HS-27A (cell line): ENCODE measurements at places on chromosomes 7 and 10.

- no peak for DNase-seq
Measured at GRCh38 chr7:79673421-79673820, 220.0 kb upstream of the MAGI2 start.

DNA sequence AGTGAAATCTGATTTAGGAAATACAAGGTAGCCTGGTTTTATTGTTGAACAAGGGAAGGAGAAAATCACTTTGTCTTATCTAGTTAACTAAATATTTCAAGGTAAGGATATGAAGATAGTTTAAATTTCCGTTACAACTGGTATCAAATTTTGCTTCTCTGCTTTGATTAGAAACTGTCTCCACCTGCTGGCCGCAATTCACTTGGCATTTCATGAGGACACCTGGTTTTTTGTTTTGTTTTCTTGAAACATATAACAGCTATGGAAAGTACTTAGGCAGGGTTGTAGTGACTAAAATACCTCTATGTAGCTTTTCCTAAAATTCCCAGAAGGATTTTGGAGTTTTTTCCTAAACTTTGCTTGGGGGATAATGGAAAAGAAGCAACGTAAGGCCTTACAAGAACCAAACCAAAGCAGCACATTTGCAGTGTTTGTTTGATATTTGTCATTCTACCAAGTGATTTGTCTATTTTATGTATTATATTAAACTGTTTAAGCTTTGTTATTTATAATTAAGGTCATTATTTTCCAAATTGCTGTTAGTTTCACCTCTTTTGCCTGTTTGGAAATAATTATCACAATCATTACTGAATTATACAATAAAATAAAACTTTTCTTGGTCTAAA, 73.6 kb downstream of the AHCYL2 start:
- no peak for DNase-seq

- DNase-seq: no peak
Measured at GRCh38 chr10:129449893-129450292, 17.1 kb upstream of the MGMT start.

GRCh38 chr7:78234634-78235033, 436.1 kb downstream of the PHTF2 start:
- DNase-seq: no peak

DNA sequence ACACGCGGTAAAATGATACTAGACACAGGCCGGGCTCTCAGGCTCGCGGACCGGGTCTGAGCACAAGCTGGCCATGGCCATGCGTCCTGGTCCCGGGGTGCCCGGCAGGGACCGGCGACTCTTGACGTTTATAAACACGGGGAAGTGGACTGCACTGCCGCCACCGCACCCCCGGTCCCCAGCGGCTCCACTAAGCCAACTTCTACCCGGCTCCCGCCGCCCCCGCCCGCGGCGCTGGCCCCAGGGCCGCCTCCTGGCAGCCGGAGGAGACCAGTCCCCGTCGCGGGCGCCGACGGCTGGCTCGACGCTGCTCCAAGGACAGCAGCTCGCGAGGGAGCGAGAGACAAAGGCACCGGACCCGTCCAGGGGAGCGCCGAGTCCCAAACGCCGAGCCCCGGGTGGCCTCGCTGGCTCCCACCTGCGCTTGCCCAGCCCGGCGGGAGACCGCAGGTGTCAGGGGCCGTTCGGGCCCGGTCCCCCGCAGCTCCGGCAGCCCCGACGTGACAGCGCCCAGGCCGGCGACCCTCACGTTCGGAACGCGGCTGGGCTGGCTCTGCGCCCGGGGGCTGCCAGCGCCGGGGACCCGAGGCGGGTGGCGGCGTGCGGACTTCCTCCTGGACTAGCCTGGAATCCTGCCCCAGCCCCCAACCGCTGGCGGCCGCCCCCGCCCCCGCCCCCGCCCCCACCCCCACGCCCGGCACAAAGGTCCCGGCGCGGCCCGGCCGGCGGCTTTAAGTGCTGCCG, 517 bp downstream of the ITGB1 start:
- no peak for DNase-seq

DNA sequence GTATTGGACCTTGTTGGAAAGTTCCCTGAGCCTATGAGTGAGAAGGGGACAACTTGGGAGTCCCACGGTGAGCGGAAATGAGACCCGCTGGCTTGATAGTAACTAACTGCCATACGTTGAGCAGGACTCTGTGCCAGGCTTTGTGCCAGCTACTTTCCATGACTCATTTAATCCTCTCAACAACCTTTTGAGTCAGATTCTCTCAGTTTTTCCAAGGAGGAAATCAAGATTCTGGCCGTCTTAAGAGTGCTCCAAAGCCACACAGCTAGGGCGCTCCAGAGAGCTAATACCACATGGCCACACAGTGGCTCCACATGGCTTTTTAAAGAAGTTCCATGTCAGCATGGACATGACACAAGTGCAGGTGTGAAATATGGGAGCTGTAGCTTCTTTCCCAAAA, 55.7 kb downstream of the NOD1 start:
- DNase-seq: no peak

GRCh38 chr10:13526948-13527863, 1.6 kb downstream of the BEND7 start:
- DNase-seq: peak; percentile 36

DNA sequence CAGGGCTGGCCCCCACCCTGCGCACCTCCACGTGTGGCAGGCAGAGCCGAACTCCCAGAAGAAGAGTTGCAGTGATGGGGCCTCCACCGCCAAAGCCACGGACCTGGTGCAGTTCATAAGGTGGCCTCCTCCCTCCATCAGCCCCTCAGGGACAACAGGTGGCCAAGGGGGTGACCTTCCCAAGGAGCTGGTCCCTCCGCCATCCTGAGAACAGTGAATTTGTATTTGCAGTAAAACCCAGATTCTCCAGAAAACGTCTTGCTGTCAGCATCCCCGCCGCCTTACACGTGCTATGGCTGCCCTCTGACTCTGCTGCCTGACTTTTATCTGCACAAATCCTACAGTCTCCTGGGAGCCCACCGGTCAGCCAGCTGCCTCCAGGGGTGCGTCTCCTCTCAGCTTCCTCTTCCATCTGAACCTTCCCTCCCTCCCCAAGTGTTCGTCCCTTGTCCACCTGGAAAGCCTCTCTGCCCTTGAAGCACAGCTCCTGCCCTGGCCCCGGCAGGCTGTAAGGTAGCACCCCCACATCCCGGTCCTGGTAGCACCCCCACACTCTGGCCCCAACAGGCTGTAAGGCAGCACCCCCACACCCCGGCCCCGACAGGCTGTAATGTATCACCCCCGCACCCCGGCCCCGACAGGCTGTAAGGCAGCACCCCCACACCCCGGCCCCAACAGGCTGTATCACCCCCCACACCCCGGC, 311.8 kb downstream of the PTPRN2 start:
- DNase-seq: no peak

DNA sequence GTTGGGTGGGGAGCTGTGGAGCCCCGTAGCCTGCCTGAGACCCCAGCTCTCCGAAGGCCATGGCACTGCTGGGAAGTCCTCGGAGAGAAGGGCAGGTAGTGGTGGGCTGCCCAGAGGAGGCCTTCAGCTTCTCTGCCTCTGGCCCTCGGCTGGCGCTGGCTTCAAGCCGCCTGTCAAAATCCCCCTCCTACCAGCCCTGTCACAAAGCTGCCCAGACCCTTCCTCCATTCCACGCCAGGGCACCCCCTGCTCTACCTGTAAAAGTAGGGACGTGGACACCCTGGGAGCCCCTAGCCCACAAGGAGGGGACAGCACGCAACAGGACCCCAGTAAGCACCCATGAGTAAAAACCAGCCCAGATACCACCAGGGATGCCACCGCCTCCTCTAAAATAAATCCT, 31.6 kb downstream of the MAD1L1 start:
- no peak for DNase-seq

GRCh38 chr10:81820418-81820817, 54.6 kb upstream of the NRG3 start:
- no peak for DNase-seq

DNA sequence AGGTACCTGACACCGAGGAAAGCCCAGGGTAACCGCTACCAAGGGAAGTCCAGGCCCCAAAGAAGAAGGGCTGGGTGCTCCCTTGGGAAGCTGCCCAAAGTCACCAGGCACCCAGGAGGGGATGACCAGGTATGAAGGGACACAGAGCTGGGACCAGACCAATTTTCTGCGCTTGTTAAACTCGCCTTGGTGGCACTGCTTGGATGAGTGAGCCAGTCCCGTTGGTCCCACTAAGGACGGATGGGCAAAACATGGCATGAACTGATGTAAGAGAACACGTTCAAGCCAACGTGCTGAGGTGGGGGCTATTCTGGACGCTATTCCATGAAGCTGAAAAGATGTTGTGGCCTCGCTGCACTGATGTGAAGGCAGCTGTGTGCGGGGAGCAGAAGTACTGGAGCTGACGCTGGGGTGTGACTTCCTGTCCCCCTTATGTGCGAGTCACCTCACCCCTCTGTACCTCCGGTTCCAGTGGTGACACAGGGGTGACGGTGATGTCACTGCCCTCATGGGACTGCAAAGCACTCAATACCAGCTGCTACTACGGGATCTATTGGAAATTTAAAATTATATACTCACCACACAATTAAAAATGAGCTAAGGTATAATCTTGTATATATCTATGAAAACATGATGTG, 73.6 kb downstream of the COBL start:
- no peak for DNase-seq

DNA sequence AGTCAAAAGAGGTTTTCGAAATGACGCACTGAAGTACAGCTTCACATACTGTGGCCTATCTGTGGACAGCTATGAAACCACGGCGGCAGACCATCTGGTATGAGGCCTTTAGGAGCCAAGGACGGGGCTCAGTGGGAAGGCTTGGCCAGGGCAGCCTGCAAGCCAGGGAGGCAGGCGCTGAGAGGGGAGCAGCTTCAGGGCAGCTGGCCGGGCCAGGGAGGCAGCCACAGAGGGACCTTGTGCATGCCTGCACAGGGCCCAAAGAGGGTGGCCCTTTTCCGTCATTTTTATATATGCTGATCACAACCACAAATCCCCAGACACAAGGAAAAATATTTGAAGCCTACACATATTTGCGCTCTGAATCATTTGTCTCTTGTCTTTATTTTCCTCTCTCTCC, 13.5 kb downstream of the CALD1 start:
- no peak for DNase-seq

- DNase-seq: no peak
Measured at GRCh38 chr10:98303569-98303968, 35.6 kb upstream of the LOXL4 start.

GRCh38 chr7:25557379-25557917, 329.2 kb upstream of the NPVF start:
- DNase-seq: no peak
